CD4-positive, alpha-beta T cell treated with Interleukin-6 at 100 ng/mL for 8 hours (primary cell): ENCODE measurements at places on chromosomes 1 and 21.

- DNase-seq = no peak
These were observed 494.6 kb upstream of the ADGRL4 start for GRCh38 chr1:79501153-79501552.

GRCh38 chr1:74531796-74532195 is 19.4 kb upstream of the LRRC53 start:
- no peak for DNase-seq

DNA sequence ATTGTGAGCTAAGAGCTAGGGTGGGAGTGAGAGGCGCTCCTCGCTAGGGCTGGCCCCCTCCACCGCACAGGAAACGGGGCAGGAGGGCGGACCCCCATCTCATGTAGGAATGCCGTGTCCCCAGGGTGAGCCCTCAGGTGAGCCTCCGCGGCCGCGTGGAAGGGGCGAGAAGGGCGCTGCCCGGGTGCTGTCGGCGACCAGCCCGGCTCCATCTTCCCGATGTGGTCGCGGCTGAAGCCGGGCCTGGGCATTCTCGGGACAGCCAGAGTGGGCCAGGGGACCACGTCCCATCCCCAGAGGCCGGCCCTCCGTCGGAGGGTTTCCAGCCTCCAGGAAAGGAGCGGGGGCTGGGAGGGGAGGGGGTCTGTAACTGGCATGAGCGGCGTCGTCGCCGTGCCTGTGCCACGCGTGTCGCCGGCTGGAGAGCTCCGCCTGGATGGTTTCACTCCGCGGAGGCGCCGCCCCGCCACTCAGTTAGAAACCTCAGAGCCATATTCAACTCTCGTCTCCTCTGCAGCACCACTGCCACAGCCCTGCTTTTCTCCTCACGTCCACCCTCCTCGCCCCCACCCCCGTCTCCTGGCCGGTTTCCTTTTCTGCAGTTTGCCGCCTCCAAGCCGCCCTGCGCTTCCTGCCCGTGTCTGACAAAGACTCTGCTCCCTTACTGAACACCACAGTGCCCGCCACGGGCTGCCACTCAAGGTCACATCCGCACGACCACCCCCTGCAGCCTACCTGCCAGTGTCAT is at the start of gene TMEM269:
TSS of gene TMEM269 (plus strand) at position 46 of the 748 bp plus-strand sequence. CDS start 4,903 bp downstream, outside the sequence.
- DNase-seq = peak; percentile 27

DNA sequence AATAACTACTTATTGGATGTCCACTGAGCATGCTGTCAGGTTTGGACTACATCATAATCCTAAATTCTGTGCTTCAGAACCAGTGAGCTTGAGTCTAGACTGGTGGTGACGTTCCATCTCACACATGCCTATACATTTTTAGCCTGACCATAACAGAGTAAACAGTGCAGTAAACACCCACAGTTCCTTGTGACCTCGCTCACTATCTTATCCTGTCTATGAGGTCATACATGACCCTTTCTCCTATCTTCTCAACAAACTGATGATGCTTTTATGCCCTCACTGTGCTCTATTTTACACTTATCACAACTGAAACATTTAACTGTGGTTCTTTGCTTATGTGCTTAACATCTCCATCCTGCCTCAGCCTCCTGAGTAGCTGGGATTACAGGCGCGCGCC is 91.2 kb downstream of the ENAH start:
- DNase-seq = no peak

GRCh38 chr1:219085988-219086387 is 87.7 kb upstream of the LYPLAL1 start:
- no peak for DNase-seq

GRCh38 chr21:20720623-20721022 is 277.6 kb upstream of the NCAM2 start:
- no peak for DNase-seq

DNA sequence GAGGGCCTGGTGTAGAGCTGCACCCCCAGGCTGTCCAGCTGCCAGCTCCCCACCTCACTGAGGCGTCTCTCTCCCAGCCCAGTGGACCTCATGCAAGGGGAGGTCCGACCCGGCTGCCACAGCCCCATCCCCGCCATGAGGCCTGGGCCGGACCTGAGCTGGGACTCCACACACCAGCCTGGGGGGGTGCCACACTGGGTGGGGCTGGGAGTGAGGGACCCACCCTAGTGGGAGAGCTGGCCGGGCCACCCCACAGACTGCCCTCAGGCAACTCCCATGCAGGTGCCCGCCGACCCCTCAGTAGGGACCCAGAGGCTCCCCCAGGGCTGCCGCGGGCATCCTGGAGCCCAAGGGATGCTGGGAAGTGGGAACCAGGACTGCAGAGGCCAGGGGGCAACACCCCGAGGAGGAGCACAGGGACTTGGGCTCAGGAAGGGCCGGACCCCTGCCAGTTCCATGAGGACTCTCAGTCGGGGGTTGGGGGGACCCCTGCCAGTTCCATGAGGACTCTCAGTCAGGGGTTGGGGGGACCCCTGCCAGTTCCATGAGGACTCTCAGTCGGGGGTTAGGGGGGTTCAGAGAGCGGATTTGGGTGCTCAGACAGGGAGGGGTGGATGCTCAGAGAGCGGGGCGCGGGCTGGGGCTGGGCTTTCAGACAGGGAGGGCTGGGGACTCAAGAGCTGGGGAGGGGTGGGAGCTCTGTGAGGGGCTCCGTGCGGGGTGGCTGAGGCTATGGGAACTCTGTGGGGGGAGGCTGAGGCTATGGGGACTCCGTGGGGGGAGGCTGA is 1.2 kb upstream of the RNF223 start:
- DNase-seq = no peak

DNA sequence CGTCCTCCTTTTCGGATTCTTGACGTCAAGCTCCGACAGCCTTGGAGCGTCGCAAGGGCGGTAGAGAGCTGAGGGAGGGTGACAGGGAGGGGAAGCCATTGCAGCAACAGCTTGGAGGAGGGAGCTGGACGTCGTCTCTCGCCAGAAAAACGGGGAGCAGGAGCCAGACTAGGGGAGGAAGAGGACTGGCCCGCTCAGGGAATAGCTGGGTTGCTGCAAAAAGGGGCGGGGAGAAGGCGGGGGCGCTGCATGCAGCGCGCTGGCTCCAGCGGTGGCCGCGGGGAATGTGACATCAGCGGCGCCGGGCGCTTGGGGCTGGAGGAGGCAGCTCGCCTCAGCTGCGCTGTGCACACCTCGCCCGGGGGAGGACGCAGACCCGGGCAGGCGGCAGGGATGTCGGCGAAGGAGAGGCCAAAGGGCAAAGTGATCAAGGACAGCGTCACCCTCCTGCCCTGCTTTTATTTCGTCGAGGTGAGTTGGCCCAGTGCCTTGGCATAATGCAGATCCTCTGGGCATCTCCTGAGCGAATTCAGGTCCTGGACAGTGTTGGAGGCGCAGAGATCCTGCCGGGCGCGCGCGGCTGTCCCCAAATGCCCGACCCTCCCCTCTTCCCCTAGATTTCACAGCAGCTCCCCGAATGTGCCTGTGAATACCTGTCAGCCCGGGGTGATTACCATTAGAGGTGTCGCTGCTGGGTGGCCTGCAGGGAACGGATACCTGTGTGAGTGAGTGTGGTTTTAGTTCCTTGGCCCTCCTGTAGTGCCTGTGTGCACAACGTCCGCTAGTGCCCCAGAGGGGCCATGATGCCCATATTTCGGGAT is at the start of gene PLPPR4:
TSS of gene PLPPR4 (plus strand) at position 292 of the 821 bp plus-strand sequence. CDS start at position 394, 102 bp downstream.
- DNase-seq = no peak

DNA sequence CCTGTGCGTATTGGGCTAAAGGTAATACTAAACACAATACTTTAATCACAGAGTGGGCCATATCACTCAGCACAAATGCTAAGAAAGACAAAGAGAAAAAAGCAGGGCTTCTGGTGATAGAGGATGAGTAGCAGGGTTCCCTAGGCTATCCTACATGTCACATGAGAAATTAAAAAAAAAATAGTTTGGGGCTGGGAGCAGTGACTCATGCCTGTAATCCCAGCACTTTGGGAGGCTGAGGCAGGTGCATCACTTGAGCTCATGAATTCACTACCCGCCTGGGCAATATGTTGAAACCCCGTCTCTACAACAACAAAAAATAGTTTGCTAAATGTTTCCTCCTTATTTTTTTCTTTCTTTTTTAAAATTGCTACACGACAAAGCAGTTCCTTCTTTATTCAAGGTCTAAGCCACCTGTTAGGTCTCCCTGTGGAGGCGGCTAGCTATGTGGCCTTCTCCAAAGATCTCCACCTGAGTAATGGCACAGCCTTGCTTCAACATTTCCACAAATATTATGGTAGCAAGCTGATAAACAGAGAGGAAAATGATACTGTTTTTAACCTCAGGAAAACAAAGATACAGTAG is 1.5 kb downstream of the ENSA start:
- DNase-seq = no peak

DNA sequence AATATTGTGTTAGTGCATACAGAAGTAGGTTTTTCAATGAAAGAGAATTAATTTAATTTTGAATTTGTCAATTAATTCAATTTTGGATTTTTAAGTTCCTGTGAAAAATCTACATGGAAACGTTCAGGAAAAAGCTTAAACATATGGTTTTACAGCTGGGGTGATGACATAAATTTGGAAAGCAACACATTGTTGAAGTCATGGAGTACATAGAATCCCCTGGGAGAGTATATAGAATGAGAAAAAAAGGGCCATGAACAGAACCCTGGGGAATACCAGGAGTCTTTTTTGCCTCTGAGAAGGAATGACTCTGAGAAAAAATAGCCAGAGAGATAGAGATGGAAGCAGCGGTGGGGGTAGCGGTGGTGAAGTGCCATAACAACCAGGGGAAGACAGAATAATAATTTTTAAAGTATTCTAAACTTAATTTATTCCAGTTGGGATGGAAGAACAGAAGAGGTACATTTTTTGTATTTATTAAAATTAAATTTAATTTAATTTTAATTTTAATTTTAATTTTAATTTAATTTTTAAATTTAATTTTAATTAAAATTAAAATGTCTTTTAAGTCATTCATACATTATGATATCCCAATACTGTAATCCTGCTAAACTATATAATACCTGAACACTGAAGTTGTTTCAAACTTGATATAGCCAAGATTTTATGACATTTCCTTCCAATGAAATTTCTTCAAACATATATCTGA is 48.9 kb downstream of the NME7 start:
- no peak for DNase-seq

GRCh38 chr1:18093193-18093592 is 14.4 kb upstream of the IGSF21 start:
- no peak for DNase-seq

GRCh38 chr1:208528578-208529240 is 284.5 kb upstream of the PLXNA2 start:
- no peak for DNase-seq

DNA sequence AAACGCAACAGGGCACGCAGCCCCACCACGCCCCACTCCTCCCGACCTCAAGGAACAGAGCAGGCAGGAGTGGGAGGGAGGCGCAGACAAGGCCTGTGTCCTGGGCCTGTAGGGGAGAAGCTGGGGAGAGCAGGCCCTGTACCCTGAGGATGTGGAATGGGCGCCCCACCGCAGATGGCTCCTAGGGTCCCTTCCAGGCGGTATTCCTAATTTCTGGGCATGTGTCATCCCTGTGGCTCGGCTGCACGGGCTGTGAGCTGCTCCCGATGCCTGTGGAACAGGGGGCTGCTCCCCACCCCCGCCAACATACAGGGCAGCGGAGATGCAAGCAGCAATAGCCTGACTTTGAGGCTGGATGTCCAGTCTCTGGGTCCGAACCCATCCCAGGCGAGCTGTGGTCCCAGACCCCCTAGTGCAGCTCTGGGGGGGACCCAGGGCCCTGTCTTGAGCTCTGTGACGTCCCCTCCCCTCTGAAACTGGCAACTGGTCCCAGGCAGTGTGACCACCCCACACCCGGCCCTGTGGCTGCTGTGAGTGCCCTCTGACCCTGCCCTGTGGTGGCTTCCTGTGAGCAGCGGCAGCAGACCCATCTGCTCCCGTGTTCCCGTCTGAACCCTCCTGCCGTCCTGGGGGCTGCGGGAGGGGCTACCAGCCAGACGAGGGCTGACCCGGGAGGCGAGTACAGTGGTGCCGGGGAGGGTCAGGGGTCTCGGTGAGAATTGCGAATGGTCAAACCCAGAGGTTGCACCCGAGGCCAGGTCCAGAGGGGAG is 13.9 kb upstream of the COL6A2 start:
- DNase-seq = no peak

DNA sequence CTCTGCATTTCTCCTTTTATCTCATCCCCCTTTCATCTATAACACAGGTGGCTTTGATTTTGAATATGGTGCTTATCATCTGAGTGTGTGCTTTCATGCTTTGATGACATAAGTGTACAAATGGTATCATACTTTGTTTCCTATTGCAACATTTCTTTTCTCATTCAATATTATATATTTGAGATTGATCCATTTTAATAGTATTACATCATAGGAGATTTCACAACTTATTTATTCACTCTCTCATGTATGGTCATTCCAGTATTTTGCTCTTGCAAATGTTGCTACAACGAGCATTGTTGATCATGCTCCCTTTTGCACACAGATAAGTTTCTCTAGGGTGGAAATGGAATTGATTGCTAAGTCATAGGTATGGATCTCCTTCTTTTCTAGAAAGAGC is 302.8 kb downstream of the KIF26B start:
- no peak for DNase-seq

- no peak for DNase-seq
These were observed 128.9 kb upstream of the ADAR start for GRCh38 chr1:154736841-154737240.

DNA sequence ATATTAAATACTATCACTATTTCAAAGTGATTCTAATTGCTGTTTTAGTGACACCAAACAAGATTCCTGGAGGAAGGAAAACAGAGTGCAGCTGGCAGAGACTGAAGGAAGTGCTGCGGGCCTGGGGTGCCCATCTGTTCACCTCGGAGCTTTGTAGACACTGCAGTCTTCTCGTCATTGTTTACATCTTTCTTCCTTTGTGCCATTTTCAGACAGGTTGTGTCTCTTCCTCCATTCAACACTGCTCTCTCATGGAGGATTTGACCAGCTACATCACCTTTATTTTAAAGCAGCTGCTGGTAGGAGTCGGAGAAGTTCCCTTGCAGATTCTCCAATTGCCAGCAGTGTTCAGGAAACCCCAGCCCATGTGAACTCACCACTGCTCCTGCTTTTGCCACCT is 37.3 kb downstream of the ABCA4 start:
- DNase-seq = no peak

DNA sequence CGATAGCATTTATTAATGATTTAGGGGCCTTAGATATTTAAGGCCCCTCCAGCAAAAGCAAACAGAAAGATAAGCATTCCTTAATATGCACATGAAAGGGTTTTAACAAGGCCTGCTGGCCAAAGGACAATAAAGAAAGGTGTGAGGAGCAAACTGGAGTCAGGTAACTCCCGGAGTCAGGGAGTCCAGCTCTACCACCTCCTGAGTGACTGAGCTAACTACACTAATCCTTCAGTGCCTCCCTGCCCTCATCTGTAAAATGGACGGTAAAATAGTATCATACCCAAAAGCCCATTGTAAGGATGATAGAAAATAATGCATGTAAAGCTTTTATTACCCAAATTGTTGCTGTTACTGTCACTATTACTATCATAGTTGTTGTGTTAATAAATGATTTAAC is 161.7 kb downstream of the SIPA1L2 start:
- no peak for DNase-seq
